Fibroblast of lung (primary cell): ENCODE measurements at places on chromosomes 1 and 21. TPM values are rescaled to one million over a fixed set of nuclear protein-coding genes. Genes with fewer than 3 reads are reported as not detected.

Gene FCGR3A
- not detected in 2 replicates for total RNA-seq

- no peak for DNase-seq
Measured at GRCh38 chr1:170020859-170021258, 53.6 kb downstream of the KIFAP3 start.

- DNase-seq, result peak; percentile 57
Measured at GRCh38 chr1:19563324-19564097, 78.2 kb upstream of the CAPZB start.

- no peak for DNase-seq
Measured at GRCh38 chr1:36909946-36910725, 124.2 kb downstream of the GRIK3 start.

GRCh38 chr1:184408580-184408979 is 21.8 kb downstream of the C1orf21 start:
- no peak for DNase-seq
